ENCODE measurements at places on chromosomes 13 and 19.

GRCh38 chr13:111042661-111043226 lies 72.4 kb upstream of the ARHGEF7 start:
- DNase-seq = no peak

- DNase-seq = no peak
Measured at GRCh38 chr13:106491928-106492587, 43.4 kb downstream of the EFNB2 start.

DNA sequence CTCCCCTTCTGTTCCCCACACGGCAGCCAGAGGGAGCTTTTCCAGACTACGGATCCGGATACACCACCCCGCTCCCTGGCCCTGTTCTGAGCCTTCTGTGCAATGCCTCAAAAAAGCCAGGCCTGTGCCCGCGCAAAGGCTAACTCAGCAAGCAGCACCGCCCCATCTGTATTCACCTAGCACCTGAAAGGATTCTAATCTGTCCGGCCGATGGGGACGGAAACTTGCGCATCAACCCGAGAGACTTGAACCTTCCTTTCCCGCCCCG lies 589 bp downstream of the ZBTB45 start:
- DNase-seq = peak; percentile 69

- DNase-seq = no peak
Measured at GRCh38 chr13:41137241-41137640, 4.6 kb upstream of the KBTBD6 start.

- no peak for DNase-seq
Measured at GRCh38 chr19:5358173-5358800, 17.7 kb upstream of the PTPRS start.

DNA sequence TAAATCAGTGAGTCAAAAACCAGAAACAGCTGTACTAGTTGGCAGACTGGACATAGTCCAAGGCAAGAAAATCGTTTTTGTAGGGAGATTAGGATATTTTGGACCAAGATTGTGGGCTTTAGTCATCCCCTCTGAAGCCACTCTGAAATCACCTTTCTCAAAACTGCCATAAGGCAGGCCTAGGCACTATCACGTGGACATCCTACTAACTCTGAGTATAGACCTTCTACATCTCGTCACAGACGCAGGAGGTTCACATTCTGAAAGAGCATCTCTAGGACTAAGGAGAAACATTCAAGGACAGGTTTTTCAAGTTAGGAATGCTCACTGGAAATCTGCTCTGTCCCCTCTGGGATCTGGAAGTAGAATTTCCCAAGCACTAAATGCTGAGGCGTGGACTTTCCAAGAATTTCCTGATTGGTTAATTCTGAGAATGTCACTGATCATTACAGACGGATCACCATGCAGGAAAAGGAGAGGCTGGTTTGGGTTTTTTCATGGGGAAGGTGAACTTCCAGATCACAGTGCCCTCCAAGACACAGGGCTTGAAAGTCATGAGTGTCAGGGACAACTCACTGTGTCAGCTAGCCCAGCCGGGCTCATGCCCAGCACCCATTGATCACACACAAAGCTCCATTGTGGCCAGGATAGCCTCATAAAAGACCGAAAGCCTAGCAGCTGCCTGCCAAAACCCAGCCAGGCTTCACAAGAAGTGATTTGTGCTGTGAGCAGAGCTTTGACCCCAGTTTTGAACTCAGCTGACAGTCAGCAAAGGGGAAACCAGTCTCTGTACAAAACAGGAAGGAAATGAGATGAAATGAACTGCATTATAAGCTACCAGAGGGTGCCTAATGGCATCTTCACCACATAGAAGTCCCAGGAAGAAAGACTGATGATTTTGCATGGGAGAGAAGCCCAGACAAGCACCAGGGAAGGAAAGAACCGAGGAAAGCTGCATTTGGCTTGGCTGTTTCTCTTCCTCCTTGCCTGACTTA lies 2.7 kb upstream of the RUBCNL start:
- DNase-seq = no peak

DNA sequence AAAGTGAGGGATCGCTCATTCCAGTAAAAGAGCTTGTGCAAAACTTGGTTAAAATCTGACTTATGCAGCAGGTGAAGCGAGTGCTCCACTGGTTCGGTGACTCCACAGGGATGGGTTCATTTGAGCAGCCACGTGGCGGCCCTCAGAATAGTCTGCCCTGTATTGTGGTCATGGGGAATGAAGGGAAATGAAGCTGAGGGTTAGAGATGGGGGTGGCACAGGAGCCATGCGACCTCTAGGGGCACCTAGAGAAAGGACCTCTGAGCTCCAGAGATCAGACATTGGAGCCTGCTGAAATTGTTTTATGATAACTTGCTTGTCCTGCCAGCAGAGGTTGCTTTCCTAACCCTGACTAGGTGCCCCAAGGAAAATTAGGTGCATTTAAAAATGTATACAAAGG lies 26.6 kb downstream of the CBY2 start:
- DNase-seq = no peak

GRCh38 chr19:18029617-18030338 lies 21.8 kb downstream of the ARRDC2 start:
- DNase-seq = peak; percentile 21

DNA sequence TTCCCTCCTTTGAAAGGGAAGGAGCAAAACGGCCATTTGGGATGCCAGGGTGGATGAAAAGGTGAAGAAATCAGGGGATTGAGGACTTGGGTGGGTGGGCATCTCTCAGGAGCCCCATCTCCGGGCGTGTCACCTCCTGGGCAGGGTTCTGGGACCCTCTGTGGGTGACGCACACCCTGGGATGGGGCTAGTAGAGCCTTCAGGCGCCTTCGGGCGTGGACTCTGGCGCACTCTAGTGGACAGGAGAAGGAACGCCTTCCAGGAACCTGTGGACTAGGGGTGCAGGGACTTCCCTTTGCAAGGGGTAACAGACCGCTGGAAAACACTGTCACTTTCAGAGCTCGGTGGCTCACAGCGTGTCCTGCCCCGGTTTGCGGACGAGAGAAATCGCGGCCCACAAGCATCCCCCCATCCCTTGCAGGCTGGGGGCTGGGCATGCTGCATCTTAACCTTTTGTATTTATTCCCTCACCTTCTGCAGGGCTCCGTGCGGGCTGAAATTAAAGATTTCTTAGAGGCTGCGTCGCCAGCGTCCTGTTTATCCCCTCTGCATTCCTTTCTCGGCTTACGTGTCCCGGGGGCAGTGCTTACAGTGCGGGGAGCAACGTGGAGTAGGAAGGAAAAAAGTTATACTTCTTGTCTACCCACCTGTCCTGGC lies 15.2 kb upstream of the S1PR4 start:
- peak; percentile 83 for DNase-seq

DNA sequence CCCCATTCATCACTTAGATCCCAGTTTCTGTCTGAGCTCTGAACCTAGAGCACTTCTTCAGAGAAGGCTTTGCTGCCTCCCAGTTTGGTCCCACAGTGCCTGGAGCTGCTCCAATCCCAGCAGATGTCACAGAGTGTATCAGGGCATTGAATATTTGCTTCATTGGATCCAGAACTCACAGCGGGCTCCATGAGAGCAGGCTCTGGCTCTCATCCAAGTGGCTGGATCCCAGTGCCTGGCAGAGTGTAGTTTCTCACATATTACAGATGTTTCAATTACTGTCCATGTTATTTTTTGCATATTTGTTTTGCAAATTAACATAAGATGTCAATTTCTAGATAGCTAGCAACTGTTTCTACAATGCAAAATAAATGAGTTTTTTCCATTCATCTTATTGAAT lies 50.6 kb downstream of the MYO16 start:
- DNase-seq = no peak
